Tongue (tissue), 3 donors: ENCODE measurements at places on chromosomes 6 and 20. TPM values are rescaled to one million over a fixed set of nuclear protein-coding genes. Genes with fewer than 3 reads are reported as not detected.

DNA sequence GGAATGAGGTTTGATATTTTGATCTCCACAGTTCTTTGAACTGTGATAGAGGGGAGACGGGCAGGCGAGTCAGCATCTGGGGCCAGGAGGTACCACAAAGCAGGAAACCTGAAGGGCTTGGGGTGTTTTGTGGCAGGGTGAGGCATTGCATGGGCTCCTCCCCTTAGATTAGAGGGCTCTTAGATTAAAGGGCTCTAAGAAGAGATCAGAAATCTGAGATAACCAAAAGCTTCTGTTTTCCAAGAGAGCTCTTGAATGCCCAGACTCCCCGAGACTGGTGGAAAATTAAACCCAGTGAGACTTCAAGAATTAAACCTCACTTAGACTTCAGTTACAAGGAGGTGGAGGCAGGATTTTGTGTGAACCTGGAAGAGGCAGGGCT lies 2.4 kb upstream of the GPX5 start:
- DNase-seq = no peak

GRCh38 chr6:13025893-13026499 lies 302.3 kb downstream of the TBC1D7 start:
- no peak for DNase-seq

DNA sequence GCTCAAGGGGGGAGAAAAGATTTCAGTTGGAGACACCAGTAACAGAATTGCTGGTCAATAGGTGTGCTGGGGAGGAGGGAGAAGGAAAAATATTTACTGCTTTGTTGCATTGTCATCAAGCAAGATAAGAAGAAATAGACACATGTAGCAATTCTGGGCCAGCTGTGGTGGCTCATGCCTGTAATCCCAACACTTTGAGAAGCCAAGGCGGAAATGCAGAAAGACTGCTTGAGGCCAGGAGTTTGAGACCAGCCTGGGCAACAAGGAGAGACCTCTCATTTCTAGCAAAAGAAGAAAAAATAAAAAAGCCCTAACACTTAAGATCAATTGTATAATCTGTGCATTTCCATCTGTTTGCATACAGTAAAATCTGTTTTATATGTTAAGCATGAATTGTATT lies 126.6 kb downstream of the ZFP64 start:
- DNase-seq = no peak

DNA sequence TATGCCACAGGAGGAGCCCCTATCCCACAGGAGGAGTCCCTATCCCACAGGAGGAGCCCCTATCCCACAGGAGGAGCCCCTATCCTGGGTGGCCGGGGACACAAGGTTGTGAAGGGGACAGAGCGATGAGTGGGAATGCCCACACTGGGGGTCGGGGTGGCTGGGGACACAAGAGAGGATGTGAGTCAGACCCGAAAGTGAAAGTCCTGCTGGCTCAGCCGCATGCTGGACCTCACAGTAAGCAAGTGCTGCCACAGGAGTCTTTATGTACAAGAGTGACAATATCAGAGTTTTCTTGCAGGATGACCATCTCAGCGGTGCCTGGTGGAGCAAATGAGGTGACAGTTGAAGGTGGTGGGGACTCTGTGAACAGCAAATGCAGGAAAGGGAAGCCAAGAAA lies 93.7 kb downstream of the PSMB1 start:
- DNase-seq = no peak

DNA sequence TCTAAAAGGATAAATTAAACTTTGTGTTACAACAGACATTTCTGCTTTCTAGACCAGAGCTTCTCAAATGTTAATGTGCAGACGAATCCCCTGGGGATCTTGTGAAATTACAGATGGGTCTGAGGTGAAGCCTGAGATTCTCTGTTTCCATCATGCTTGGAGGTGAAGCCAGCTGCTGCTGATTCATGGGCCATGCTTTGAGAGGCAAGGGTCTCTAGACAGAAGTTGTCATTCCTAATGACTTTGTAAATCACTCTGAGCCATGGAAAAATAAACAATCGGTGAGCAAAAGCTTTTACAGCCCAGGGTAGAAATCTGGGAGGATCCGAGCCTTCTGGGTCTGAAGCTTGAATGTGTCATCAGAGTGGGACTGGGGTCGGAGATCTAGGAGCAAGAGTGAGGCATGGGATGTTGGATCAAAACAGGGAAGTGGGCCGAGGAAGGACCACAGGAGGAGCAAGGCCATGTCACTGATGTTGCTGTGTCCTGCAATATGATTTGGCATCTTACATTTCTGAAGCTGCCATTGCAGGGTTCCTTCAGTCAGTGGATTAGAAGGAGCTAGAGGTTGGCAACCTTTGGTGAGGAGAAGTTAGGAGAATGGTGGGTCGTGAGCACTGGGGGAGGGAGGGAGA lies 77.3 kb downstream of the TRMT11 start:
- DNase-seq = no peak

Gene GFRA4
- not detected for total RNA-seq

Gene SLC17A9
- 2.3 TPM for total RNA-seq

Gene IER3
- total RNA-seq = 7.1 TPM
